Stimulated activated CD4-positive, alpha-beta T cell treated with anti-CD3 and anti-CD28 coated beads, Interleukin-15, amount 100 ng/mL, for 1 hour (primary cell): ENCODE measurements at places on chromosomes 7 and 10.

DNA sequence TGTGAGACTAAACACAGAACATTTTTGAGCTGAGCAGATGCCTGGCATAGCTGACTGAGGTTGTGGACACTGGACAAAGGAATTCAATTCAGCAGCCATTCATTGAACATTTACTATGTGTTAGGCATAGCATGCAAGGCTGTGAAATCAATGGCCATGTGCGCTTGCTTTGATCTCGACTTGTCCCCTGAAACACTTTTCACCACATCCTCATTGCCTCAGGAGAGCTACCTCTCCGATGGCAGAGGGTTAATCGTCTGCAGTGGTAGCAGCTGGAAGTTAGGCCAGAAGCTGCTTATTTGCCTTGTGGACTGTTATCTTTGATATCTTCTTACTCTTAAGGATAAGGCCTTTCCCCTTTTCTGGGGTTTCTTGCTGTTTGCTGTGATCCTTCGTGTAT, 297.8 kb downstream of the AUTS2 start:
- DNase-seq: no peak

GRCh38 chr10:100419911-100420449, 42.8 kb upstream of the WNT8B start:
- no peak for DNase-seq

DNA sequence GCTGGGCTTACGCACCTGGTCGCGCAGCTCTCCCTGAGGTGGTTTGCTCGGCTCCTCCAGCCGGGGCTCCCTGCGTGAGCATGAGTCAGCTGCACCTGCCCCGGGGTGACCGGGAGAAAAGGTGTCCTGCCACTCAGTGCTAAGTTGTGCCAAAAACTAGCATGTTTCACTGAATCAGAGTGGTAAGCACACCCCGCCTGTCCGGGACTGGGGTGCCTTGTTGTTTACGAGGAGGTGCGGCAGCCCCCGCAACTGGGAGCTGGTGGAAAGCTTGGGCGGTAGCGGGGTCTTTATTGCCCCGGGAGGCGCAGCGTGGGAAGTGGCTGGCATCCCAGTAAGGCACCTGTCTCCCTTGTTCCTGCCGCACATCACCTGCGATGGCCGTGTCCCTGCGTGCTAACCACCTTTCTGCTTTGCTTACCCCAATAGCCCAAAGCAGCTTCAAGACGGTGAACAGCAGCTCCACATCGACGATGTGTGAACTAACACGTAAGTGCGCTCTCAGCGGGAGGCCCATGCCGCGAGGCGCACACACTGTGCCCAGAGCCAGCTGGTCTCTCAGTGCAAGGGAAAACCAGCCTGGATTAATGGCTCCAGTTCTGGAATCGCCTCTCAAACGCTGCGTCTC, 506.6 kb upstream of the FOXK1 start:
- no peak for DNase-seq

GRCh38 chr10:89278900-89279392, 22.9 kb upstream of the IFIT2 start:
- DNase-seq: no peak

DNA sequence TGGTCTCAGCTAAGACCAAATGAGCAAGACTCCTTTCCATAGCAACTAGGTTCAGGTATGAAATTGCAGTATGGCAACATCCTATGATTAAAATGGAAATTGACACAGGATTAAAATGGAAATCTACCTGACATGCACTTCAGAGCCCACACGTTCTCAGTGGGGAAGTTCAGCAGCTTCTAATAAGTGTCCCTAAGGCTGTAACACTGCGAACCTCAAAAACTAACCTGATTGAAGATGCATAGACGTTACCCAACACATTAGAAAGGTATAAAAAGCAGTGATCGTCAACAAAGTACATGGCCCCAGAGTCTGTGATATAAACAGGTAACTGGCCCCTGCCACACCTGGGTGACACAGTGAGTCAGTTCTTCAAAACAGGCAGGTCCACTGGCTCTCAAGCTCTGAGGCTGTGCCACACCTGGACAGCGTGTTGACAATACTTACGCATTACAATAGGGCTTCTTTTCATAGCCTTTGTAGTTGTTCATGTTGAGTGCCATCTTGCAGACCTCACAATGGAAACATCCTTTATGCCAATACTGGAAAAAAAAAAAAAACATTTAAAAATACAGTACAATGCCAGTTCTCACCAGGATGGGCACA, 274.9 kb upstream of the NEBL start:
- DNase-seq: no peak

GRCh38 chr10:133083422-133084100, 4.2 kb upstream of the ADGRA1 start:
- no peak for DNase-seq

- DNase-seq: no peak
These were observed 1.5 kb upstream of the C10orf95 start for GRCh38 chr10:102452672-102453340.

GRCh38 chr7:5348134-5349004, 65.6 kb downstream of the SLC29A4 start:
- DNase-seq: no peak

- no peak for DNase-seq
These were observed 237.4 kb upstream of the SEMA3D start for GRCh38 chr7:85424298-85424697.

GRCh38 chr7:134329614-134330346, 13.1 kb upstream of the SLC35B4 start:
- no peak for DNase-seq

DNA sequence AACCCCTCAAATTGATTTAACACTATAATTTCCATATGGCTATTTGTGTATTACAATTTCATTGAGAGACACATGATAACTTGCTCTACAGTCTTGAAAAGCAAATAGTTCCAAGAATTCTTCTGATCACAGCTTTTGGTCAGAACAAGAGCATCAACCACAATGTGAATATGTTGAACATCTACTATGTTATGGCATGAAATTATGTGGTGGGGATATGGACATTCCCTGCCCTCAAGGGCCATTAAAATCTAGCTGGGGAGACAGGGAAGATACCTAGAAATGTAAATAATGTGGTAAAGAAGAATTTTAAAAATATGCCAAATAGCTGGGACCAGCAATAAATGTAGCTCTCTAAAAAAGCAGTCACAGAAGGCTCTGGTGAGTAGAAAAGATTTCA, 262.2 kb downstream of the FZD1 start:
- DNase-seq: no peak

GRCh38 chr7:46170021-46170420, 248.9 kb upstream of the IGFBP3 start:
- DNase-seq: no peak

GRCh38 chr10:107814865-107815487, 650.5 kb upstream of the SORCS1 start:
- no peak for DNase-seq

DNA sequence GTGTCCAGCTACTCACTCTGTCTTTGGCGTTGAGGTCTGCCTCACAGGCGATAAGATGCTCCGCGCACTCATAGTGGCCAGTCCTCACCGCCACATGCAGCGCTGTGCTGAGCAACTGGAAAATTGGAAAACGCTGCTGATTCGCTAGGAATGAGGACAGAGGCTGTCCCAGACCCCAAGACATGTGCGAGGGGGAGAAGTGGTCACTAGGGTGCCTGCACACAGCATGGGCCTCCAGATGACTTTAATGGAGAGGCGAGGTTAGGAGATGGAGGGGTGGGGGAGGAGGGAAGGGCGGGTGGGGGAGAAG, 5.2 kb downstream of the ANKRD1 start:
- DNase-seq: no peak

- DNase-seq: no peak
These were observed 19.0 kb downstream of the STEAP1 start for GRCh38 chr7:90173127-90173844.

- DNase-seq: no peak
These were observed 761.4 kb downstream of the LRMDA start for GRCh38 chr10:76192694-76193320.

- no peak for DNase-seq
These were observed 48.7 kb downstream of the UPF2 start for GRCh38 chr10:11993834-11994468.

GRCh38 chr7:157002819-157003421, 7.5 kb downstream of the MNX1 start:
- no peak for DNase-seq

DNA sequence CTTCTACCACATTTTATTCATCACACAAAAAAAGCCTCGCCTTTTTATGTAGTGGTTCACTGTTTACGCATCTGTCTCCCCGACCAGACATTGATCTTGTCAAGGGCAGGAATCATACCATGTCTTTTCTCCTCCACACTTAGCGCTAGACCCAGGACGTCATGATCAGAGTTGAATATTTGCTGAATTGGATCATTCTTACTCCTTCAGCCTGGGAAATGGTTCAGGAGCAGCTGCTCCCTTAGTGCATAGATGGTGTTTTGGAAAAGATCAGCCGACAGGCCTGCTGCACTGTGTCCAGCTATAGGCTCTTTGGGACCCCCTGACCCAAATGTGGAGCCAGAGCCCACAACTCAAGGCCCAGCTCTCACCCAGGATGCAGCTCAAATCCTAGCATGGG, 249.1 kb upstream of the TMEM72 start:
- DNase-seq: no peak

DNA sequence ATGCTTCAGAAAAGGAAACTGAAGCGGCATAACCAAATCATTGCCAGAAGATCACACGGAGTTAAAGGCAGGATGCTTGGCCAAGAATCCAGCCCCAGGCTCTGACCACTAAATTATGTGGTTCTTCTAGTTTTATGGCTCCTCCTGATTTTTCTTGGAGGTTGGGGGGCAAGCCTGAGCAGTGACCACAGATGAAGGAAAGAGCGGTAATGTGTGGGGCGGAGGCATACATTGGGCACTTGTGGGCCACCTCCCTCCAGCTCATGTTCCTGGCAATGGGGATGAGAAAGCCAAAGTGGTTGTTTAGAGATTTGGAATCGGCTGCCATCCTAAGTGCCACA, 3.2 kb downstream of the TRPV6 start:
- DNase-seq: no peak

DNA sequence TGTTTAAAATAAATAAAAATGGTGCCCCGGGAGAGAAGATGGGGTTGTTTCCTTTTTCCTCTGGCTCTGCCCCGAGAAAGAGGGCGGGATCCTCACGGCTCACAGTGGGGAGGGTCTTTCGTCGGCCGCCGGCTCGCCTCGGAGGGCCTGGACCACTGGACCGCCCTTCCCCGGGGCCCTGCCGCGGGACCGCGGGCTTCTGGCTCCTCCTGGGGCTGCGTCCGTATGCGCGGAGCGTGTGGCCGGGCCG, 3.5 kb upstream of the IGF2BP3 start:
- DNase-seq: no peak

DNA sequence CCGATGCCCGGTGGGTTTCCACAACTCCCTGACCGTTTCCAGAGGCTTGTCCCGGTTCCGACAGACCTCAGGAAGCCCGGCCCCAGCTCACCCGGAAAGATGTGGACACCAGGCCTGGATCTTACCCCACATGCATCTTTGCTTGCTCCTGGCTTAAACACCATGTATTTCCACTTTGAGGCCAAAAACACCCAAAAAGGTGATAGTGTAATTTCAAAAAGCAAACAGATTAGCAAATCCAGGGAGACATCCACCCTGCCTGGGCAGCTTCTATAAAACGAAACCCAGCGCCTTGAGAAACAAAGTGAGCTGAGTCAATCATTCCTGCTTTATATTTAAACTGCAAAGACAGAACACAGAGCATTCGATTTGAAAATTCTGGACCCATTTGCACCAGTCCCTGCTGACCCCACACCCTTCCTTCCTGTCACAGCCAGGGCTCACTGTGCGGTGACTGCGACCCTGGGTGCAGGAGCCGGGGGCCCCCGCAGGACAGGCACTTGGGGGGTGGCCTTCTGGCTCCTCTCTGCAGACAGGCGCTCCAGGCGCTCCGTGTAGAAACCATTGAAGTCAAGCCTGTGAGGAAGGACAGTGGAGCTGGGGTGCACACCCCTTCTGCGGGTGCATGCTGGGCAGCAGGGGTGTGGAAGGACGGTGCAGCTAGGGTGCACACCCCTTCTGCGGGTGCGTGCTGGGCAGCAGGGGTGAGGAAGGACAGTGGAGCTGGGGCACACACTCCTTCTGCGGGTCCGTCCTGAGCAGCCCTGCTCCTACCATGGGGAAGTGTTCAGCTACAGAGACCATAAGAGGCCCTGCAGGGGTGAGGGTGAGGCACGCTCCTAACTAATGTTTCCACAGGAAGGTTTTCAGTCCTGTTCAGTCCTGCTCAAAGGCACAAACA, 2.9 kb upstream of the ADAM8 start:
- DNase-seq: no peak

DNA sequence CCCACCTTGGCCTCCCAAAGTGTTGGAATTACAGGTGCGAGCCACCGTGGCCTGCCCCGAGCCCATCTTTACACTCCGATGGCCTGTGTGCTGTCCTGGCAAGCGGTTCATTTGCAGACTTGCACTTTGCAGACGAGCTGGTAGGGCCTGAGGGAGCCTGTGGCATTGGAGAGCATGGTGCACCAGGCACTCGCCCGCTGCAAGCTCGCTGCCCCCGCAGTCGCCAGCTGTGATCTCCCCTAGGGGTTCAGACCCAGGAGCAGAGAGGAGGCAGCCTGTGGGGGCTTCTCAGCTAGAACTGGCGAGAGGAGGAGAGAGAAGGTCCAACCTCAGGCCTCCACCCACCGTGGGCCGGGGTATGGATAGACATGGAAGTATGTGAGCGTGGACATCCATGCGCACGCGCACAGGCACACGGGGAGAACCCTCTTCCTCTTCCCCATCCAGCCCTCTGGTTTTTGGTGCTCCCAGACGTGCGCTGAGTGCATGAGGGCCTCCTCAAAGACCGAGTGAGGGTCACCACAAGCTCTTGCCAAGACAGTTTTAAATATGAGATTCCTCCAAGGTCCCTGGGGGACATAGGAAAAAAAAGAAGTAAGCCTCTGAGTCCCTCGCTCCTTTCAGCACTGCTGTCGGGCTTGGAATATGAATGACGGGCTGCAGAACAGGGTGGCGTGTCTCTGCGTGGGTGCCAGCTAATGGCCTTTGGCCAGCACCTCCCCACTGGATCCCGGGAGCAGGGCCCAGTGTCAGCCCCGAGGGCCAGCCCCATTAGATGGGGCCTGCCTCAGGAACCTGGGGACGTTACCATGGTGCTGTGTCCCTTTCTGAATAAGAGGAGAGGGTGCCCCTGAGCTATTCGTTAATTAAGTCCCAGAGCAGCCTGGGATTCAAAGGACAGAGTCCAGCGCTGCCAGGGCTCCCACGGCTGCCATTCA, 15.1 kb upstream of the TTYH3 start:
- no peak for DNase-seq

DNA sequence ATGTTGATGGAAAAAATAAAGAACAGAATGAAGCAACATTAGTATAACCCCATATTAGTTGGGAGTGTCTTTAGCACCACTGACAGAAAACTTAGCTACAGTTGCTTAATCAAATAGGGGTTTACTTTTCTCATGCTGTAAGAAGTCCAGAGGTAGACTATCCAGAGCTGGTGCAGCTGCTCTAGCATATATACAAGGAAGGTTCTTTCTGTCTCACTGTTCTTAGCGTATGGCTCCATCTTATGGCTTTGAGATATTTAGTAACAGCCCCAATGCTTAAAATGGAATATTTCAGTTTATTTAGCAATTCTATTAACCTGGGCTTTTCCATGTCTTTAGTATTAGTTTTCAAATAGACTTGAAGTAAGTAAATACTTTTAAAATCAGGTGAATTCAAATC, 15.2 kb upstream of the WNT2 start:
- no peak for DNase-seq
